ENCODE measurements at places on chromosomes 11 and 22. TPM values are rescaled to one million over a fixed set of nuclear protein-coding genes. Genes with fewer than 3 reads are reported as not detected.
A peak's percentile ranks its signal among the peaks of the same experiment; 100 is the strongest.

The IFITM10 gene
- 2.4 TPM for total RNA-seq

The HEPN1 gene
- not detected for total RNA-seq

The CCDC15 gene
- total RNA-seq = 0.64 TPM

The PARVB gene
- 20.6 TPM for total RNA-seq

- H3K4me1 ChIP-seq = no peaks in the 10 kb centered on the region
- H3K27ac ChIP-seq = no peak overlapping the region
- no peak for DNase-seq
- no peaks in the 10 kb centered on the region for H3K36me3 ChIP-seq
Measured at GRCh38 chr11:3195251-3196160, 23.1 kb downstream of the MRGPRG start.

DNA sequence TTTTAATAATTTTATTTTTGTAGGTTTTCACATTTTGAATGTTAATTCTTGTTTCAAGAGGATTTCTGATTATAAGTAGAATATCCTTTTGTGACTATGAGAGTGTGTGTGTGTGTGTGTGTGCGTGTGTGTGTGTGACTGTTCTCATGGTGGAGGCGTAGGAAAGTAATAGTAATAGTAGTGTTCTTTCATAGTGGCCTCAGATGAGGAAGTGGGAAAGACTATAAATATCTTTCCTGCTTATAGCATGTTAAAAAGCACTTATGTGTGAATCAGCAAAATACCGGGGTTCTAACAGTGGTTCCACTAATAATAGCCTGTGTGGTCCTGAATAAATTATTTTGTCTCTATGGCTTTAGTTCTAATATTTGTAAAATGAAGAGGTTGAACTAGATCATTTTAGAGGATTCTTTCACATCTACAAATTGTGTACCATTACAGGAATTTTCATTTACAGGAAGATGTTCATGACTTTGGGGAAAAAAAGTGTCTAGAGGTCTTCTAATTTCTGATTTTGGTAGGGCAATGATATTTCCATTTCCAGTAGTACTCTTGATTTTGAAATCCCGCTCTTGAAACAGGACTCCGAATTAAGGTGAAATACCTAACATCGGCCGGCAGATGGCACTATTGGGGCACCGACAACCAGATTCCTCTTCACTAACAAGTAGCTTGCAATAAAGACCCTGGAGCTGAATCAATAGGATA is 29.9 kb upstream of the OR10G7 start:
- H3K36me3 ChIP-seq = no peaks in the 10 kb centered on the region
- H3K27ac ChIP-seq = no peak overlapping the region
- peaks cover 7% of the 10 kb centered on the region for H3K27me3 ChIP-seq
- no peaks in the 10 kb centered on the region for H3K4me1 ChIP-seq
- DNase-seq = peak; percentile 78
- H3K4me3 ChIP-seq = no peak overlapping the region

DNA sequence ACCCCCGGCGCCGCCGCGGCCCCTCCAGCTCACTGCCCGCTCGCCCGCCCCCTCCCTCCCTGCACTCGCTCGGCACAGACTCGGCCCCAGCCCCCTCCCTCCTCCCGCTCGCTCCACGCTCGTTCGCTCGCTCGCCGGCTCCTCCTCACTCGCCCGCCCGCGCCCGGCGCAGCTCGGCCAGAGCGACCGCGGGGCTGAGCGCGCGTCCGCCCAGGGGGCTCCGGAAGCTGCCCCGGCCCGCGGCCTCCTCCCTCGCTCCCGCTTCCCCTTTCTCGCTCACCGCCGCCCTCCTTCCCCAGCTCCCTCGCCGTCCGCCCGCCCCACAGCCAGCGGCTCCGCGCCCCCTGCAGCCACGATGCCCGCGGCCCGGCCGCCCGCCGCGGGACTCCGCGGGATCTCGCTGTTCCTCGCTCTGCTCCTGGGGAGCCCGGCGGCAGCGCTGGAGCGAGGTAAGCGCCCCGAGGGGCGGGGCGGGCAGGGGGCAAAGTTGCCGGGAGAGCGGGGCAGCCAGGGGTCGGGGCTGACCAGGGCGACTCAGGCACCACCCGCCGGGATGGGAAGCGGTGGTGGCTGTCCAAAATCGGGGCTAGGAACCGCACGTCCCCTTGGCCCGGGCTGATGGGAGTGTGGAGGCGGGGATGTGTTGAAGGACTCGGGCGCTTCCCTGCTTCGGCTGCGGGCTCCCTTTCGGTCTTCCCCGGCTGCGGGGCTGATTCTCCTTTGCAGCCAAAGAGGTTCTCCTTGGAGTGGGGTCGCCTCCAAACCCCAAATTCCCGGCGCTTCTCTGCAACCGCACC is at the start of gene SEZ6L:
TSS of gene SEZ6L (plus strand) at position 148 of the 797 bp plus-strand sequence. CDS start at position 356, 208 bp downstream.
- no peak within 1 kb of the TSS for H3K27ac ChIP-seq
- peaks cover 13% of the 10 kb centered on the region for H3K27me3 ChIP-seq
- peaks cover 4% of the 10 kb centered on the region for H3K4me1 ChIP-seq
- no peaks in the 10 kb centered on the region for H3K36me3 ChIP-seq

DNA sequence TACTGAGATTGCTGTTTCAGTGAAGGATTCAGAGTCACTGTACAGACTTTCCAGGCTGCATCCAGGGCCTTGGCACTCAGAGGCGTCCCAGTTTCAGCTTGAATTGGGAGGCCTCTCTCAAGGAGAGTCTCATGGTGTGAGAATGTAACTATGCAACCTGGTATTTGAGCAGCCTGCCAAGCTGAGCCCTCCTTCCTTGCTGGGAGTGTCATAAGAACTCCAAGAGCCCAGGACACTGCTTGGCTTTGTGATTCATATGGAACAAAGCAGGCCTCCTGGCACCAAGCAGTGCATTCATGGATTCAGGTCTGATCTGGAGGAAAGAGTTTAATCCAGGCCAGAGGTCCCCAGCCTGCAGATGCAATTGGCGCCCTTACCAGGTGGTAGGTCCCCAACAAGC is 171.7 kb downstream of the DBX1 start:
- no peak overlapping the region for H3K4me3 ChIP-seq
- no peak for DNase-seq
- no peaks in the 10 kb centered on the region for H3K36me3 ChIP-seq

DNA sequence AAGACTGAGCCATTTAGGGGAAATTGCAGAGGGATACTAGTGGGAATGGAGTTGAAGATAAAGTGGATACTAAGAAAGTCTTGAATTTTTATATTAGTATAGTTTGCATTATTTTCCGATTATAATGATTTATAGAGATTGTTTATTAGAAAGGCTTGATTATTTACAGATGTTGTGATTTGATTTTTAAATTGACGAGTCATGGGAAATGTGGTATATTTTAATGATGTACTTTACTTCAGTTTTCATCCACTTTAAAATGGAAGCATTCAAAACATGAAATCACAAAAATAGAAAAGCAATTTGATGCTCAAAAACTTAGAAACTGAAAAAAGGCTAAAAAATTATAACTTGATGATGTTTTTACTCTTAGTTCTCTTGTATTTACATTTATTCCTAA is 21.2 kb downstream of the USP47 start:
- no peak overlapping the region for H3K27ac ChIP-seq
- H3K4me3 ChIP-seq = no peak overlapping the region
- H3K36me3 ChIP-seq = no peaks in the 10 kb centered on the region
- peaks cover 33% of the 10 kb centered on the region for H3K4me1 ChIP-seq
- no peaks in the 10 kb centered on the region for H3K27me3 ChIP-seq

DNA sequence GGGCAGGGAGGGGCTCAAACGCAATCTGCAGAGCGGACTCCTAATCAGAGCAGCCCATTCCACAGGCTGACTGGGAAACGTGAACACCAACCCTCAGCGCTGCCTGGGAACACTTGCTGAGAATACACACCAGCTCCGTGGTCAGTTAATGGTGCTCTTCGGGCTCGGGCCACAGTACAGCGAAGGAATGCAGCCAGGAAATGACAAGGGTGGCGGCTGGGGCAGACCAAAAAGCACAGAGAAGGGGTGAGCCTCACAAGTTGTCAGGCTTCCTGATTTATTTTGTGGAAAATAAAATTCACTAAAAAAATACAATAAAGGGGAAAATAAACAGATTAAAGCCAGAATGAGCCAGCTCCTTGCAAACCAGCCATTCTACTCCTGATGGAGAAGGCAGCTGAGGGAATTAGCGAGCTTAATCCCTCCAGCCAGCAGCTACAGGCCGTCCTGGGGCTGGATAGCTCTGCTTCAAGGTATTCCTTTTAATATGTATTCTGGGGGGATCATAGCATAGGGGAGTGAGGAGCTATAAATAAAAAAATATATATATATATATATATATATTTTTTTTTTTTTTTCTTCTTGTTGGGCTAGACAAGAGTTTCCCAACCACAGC is 165.5 kb upstream of the NTM start:
- no peaks in the 10 kb centered on the region for H3K36me3 ChIP-seq
- H3K27ac ChIP-seq = no peak overlapping the region
- DNase-seq = no peak
- H3K27me3 ChIP-seq = no peaks in the 10 kb centered on the region
- no peaks in the 10 kb centered on the region for H3K4me1 ChIP-seq
- H3K4me3 ChIP-seq = no peak overlapping the region

DNA sequence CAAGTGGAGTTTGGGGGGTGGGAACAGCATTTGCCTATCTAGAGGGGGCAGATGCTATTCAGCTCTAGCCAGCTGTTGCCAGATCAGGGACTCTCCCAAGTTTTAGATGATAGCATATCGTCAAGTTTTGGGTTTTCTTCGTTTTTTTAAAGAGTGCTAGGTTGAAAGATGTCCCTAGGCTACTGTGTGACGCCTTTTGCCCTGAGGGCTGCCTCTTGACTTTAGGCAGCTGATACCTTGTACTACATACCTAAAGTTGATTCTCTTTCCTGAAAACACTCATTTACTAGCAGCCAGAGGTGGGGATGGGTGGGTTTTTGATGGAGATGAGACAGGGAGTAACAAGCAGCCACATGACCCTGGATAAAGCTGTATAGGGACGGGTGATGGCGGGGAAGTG is 87.1 kb downstream of the ABTB2 start:
- H3K27me3 ChIP-seq = no peaks in the 10 kb centered on the region
- H3K27ac ChIP-seq = no peak overlapping the region
- no peak for DNase-seq
- no peaks in the 10 kb centered on the region for H3K4me1 ChIP-seq
- H3K36me3 ChIP-seq = no peaks in the 10 kb centered on the region

- H3K4me1 ChIP-seq = no peaks in the 10 kb centered on the region
- peaks cover 33% of the 10 kb centered on the region for H3K36me3 ChIP-seq
- no peak overlapping the region for H3K27ac ChIP-seq
- H3K4me3 ChIP-seq = no peak overlapping the region
- H3K27me3 ChIP-seq = no peaks in the 10 kb centered on the region
Measured at GRCh38 chr22:42912059-42912458, 55.0 kb upstream of the ARFGAP3 start.

GRCh38 chr11:65485920-65486219 is 13.0 kb upstream of the MALAT1 start:
- DNase-seq = no peak
- H3K4me3 ChIP-seq = no peak overlapping the region
- no peak overlapping the region for H3K27ac ChIP-seq
- H3K4me1 ChIP-seq = no peaks in the 10 kb centered on the region
